Mucosa of descending colon (tissue), 3 donors: ENCODE measurements at places on chromosomes 4 and X.

DNA sequence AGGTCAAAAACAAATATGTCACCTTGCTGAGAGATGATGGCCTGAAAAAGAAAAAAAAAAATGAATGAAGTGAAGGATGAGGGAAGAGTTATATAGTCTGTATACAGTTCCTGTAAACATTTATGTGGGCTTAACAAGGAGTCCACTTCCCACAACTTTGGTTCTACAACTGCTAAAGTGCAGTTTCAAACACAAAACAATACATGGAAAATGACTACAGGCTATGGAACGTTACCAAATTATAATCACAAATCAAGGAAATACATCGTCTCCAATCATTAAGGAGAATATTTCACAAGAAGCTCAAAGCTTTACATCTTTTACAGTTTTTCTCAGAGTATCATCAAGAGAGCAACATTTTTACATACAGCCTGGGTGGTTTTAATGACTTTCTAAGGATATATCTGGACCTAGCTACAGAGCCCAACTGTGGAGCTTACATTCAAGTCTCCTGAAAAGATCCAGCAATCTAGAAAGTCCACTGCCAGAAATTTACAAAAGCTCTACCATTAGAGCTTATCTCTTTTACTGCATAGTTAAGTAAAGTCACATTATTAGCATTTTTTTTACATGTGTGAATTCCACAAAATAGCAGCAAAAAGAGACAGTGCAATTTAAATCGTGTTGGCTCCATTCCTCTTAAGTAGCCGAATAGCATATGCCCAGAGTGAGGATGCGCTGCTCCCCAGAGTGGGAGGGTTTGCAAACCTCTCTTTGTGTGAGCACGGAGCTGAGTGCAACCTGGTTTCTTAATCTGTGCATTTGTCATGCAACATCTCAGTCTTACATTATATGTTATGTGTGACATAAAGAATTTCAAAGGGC is 128.3 kb downstream of the MANBA start:
- no peak for DNase-seq

DNA sequence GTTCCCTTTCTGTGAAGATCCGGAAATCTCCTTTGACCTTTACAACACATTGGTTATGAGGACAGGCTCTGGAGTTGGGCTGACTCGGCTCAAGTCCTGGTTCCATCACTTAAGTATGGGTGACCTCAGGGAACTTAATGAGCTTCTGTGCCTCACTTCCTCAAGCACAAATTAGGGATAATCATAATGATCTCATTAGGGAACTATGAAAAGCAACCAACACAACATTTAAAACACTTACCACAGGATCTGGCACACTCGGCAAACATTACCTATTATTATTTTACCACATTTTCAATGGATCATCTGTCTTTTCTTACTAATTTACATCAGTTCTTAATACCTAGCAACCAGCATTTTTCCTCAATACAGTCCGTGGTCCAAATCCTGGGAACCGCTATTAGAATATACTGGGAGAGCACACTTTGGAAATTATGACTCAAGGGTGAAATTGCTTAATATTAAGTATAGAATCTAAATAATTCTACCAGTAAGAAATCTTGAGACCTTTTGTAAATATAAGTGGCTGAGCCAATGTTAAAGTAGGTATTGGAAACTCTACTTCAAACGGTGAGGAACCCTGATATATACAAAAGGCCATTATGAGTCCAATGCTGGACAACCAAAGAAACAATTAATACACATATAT is 19.6 kb downstream of the ADGRA3 start:
- DNase-seq: no peak

DNA sequence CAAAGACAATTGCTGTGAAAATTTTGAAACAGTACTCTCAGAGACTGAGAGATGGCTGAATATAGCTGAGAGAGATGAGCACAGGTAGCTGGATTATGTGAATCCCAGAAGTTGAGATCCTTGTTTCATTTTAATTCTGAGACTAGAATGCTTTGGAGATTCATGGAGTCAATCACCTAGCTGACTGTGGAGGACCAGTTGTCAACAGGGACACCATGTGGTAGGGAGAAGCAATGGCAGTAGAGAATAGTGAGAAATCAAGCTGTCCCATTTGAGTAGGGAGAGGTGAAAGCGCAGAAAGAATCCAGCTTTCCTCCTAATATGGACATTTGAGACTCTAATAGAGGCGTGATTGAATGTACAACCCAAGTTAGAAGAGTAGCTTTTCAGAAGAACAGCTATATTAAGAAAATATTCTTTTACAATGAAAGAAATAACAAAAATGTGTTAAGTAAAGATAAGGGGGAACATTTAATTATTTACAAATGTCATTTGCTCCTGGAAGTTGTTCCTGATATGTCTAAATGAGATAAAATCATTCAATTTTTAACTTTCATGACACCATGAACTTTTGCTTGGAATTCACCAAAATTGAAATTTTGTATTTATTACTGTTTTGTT is 30.3 kb upstream of the GLRB start:
- peak; percentile 22 for DNase-seq

DNA sequence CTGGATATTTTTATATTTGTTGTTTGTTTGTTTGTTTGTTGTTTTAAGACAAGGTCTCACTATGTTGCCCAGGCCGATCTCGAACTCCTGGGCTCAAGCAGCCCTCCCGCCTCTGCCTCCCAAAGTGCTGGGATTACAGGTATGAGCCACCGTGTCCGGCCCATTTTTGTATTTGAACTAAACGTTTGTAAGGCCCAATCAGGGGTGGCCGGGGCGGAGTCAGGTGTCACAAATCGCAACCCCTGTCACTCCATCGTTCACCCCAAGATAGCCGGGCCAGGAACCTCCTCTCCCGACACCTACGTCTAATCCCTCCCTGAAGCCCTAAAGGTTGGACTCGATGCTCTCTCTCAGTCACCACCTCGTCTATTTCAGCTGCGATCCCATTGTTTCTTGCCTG is 722 bp upstream of the EFHC2 start:
- DNase-seq: peak; percentile 24

DNA sequence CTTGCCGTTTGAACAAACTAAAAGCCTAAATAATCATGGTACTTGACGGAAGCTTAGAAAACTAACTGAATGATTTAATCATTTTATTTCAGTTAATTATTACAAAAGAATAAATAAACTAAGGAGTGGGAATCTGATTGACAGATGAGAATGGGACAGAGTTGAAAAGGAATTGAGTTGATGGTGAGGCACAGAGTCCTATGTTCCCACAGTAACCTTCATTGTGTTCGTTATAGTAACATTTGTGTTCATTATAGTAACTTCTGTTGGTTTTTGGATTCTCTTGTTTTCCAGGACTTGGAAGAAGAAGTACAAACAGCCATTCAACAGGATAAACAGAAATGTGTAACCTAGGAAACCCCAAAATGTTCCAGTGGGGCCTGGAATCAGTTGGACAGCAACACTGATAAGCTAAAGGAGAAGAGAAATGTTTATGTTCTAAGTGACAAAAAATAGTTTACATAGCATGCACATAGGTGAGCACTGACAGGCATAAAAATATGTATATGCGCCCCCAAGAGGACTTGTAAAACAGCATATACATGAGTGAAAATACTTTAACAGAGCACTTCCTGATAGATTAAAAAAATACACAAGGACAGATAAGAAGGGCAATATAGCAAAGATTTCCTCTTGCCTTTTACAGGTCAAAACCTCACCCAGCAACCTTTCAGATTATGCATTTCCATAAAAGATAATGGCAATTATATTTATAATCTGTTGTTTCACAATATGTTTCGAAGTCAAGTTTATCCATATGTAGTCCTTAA is 218.6 kb upstream of the HTR2C start:
- DNase-seq: no peak

- DNase-seq: no peak
Measured at GRCh38 chr4:183185018-183185417, 86.0 kb downstream of the WWC2 start.
